ENCODE measurements at places on chromosomes 2 and 18. TPM values are rescaled to one million over a fixed set of nuclear protein-coding genes. Genes with fewer than 3 reads are reported as not detected.

Gene GALR1
- total RNA-seq: not detected

Gene C1D
- 25.1 TPM for total RNA-seq

Gene GORASP2
- 99.4 TPM for total RNA-seq

Gene MSTN
- not detected for total RNA-seq

Gene SCN7A
- 0.05 TPM for total RNA-seq

Gene BUB1
- total RNA-seq: 15.7 TPM

Gene CCDC85A
- not detected for total RNA-seq

Gene ADNP2
- 25.2 TPM for total RNA-seq

Gene RAB6D
- 0.05 TPM for total RNA-seq

Gene DCC
- not detected for total RNA-seq

Gene UCN
- 0.71 TPM for total RNA-seq

Gene IL1RL1
- 0.26 TPM for total RNA-seq

Gene PAX8
- total RNA-seq: 1.1 TPM

Gene SUCLG1
- total RNA-seq: 70.3 TPM

Gene CCDC148
- total RNA-seq: 0.14 TPM

Gene EML4
- 58.2 TPM for total RNA-seq

Gene MOGAT1
- not detected for total RNA-seq

Gene EIF4E2
- 67.8 TPM for total RNA-seq

Gene SLC11A1
- 0.05 TPM for total RNA-seq

Gene MFSD2B
- not detected for total RNA-seq

Gene TSPYL6
- not detected for total RNA-seq

Gene PPP1R1C
- total RNA-seq: not detected

Gene ERFE
- 0.13 TPM for total RNA-seq

Gene SERPINB5
- total RNA-seq: not detected

Gene MPP4
- total RNA-seq: not detected

Gene LRATD1
- 0.11 TPM for total RNA-seq

Gene TSHZ1
- 10.8 TPM for total RNA-seq

Gene MDH1
- total RNA-seq: 150 TPM

Gene SAG
- not detected for total RNA-seq

Gene SLC40A1
- 2.1 TPM for total RNA-seq

Gene DPP10
- not detected for total RNA-seq

Gene ANKRD23
- 4.6 TPM for total RNA-seq

Gene DSG4
- total RNA-seq: not detected

Gene PARD3B
- 0.48 TPM for total RNA-seq

Gene MALL
- total RNA-seq: 0.34 TPM

Gene LIPG
- total RNA-seq: 0.15 TPM

Gene REG1B
- 3.8 TPM for total RNA-seq

Gene TFCP2L1
- 0.03 TPM for total RNA-seq

Gene SPR
- 11.2 TPM for total RNA-seq

Gene MC2R
- not detected for total RNA-seq

Gene TOGARAM2
- total RNA-seq: 5.1 TPM

Gene POU3F3
- not detected for total RNA-seq

Gene MC5R
- total RNA-seq: not detected

Gene EN1
- not detected for total RNA-seq

Gene CNDP2
- total RNA-seq: 157 TPM

Gene CDKL4
- not detected for total RNA-seq

Gene UPP2
- not detected for total RNA-seq

Gene RRM2
- 40.9 TPM for total RNA-seq

Gene GKN2
- total RNA-seq: not detected

Gene SCYGR8
- total RNA-seq: not detected
